ENCODE measurements at places on chromosomes 12 and 14.

DNA sequence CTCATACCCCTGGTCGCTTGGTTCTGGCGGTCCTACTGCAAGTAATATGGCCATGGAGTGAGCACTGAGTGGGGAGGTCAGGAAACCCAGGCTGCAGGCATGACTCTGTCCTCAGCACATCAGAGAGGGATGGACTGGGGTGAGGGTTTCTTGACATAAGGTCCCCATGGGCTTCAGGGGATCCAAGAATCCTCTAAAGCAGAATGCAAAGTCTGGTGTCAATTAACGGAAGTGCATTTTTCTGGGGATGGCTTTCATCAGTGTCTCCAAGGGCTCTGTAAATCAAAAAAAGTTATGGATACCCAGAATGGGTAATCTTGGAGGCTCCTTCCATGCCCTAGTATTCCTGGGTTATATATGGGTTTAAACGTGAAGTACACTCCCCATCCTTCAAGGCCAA is 3.7 kb downstream of the FIGNL2 start:
- no peak for DNase-seq

DNA sequence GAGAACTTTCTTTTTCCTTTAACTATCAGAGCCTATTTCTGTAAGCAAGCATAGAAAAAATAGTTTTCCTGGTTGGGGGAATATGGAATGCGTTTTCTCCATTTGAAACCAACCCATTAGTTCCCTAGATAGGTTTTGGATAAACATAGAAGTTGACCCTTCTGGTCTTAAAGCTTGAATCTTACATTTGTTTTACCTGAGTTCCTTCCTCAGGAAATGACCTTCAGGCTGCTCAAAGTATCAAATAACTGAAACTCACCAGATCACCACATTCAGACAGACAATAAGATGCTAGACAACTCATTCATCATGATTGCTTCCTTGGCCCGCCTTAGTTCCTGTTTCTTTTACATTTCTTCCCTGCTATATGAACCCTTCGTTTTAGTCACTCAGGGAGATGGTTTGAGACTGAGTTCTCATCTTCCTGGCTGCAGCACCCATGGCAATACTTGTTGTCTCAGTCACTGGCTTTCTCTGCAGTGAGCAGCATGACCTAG is 52.2 kb downstream of the LRP6 start:
- peak; percentile 38 for DNase-seq

DNA sequence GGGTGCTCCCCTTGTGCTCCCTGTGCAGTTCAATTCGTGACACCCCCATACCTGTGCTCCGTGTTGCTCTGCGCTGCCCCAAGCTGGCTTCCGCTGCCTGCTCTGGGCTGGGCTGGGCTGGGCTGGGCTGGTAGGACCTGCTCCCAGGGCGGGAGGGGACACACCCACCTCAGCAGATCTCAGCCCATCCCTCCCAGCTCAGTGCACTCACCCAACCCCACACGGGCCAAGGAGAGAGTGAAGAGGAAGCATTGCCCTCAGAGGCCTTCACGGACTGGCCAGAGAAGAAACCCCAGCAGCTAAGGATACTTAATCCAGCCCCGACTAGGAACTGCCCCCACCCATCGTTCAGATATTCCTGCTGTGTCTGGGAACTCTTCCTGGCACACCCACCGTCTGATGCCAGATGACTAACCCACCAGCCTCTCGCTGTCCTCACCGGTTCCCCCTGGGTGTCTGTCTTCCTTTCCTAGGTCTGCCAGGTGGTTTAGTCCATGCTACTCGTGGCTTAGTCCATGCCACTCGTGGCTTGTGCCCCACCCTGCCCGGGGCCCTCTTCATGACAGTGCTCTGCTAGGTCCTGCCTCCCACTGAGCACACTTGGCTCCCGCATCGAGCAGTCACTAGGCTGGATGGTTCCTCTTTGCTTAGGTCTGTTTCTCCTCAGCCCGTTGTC is at the start of gene LPAR5:
LPAR5 (minus strand) TSS at position 104 of the 676 bp plus-strand sequence. CDS start 14,711 bp downstream, outside the sequence.
- peak; percentile 31 for DNase-seq

DNA sequence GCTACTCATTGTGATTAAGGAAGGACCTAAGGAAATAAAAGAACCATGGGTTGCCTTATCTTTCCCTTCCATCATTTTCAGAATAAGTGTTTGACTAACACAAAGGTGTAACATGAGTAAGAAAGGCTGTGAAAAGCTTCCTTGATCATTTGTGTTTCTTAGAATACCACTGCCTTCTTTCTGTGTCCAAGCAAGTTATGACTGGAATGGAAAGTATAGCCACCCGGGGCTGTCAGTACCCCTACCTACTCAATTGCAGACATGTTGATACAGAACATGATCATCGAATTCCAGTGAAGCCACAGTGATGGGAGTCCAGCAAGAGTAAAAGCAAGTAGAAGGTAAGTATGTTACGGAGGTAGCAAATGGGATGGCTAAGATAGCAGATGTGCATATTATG is 209.8 kb downstream of the PELI2 start:
- no peak for DNase-seq

All from RCC 7860 (cell line).